H54 (cell line): ENCODE measurements at places on chromosomes 5 and 9.

DNA sequence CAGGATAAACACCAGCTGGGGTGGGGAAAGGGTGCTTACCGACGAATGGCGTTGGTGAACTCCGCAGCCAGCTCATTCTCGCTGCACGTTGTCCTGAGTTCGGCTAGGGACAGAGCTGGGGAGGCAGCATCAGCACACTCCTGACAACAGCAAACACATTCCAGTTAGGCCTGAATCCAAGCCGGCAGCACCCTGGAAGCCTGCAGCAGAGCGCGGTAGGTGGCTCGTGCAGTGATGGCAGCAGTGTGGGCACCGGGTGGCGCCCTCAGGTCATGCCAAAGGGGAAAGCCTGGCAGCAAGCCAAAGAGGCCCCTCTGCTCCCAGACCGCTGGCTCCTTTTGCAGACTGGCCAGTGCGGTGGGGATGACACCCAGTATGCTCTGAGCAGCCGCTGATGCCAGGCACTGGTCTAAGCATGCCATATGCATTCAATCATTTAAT is 66.9 kb downstream of the DCP2 start:
- DNase-seq = no peak

DNA sequence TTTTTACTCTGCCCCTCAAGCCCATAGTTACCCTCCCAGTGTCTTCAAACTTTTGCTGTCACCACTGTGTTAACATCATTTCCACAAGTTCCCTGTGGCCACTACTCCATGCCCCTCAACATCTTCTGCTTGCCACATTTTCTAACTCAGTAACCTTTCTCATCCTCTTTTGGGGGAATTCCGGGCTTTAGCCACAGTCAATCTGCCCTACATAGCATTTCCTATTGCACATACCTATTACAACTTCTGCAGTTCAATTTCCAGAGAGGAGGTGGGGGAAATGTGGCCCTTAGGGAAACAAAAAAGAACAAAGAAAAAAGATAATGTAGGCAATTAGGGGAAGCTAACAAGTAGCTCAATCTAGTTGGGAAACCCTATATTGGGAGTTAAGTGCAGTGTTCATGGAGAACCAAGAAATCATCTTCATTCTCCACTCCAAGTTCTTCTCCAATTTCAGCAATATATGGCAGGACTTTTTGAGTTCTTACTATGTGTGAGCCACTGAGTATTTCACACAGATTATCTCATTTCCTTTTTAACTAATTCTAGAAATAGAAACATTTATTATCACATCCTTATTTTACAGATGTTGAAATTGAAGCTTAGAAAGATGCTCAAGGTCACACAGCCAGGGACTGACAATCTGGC is 40.2 kb upstream of the LPAR1 start:
- no peak for DNase-seq

DNA sequence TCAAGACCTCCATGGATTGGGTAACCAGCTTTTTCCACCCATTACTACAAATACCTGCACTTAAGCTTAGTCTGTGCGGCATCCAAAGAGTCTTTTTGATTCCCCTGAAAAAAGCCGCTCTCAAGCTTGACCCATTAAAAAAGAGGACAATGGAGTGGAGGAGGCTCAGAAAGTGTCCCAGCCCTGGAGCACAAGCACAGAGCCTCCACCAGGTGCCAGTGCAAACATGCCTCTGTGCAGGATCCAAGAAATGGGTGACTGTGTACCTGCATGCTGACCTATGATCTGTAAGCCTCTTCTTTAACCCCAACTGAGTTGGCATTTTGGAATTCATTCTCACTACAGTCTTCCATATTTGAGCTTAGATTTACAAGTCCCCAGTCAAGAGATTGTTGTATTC is 168.3 kb upstream of the TLE4 start:
- DNase-seq = no peak

DNA sequence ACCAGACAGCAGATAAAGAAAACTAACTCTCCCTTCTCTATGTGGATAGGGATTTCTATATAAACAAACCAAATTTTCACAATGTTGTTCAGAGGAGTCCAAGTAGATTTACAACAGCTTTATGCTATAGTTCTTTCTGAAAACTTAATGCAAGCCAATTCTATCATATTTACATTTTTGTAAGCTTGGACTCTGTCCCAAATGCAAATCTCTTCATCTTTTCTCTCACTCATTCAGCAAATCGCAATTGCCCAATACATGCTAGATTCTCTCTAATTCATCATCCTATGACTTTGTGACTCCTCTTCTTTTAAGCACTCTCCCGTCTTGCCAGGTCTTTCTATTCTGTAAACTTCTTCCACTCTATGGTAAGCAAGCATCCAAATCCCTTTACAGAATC is 39.1 kb upstream of the UGT3A2 start:
- no peak for DNase-seq

DNA sequence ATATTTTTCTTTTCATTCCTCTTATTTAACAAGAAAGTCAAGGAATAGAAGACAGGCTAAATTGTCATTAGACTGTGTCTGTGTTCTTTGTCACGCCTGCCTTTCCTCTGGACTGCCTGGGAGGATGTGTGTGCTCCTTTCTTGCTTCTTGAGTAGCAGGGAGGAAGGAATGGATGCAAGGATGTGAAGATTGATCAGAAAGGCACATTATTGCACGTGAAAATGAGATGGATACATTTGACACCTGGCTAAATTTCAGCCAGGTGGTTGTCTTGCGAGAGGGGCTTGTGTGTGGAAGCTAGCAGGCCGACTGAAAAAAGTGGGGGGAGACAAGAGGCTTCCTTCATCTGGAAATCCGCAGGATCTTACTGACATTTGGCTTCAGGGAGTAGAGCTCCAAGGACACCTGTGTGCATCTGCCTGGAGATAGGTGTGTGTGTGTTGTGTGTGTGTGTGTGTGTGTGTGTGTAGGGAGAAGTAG is 200.1 kb downstream of the MEF2C start:
- no peak for DNase-seq
